HFFc6 (cell line): ENCODE measurements at places on chromosomes 16 and 17. TPM values are rescaled to one million over a fixed set of nuclear protein-coding genes. Genes with fewer than 3 reads are reported as not detected.

DNA sequence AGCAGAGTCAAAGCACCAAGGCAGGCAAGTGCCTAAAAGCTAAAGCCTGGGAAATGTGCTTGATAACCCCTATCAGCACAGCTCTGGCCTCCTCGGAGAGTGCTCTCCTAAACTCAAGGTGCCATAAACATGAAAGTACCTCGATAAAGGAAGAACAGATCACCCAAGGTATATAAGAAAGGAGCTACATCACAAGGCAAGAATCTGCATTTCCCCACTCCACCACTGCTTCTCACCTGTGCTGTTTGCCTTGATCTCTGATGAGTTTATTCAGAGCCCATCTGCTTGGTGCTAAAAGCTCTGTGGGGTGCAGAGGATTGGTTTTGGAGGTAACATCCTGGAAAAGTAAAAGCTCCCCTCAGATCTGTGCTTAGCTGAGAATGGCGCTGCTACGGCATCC lies 449.5 kb upstream of the CDH5 start:
- no peak overlapping the region for H3K4me3 ChIP-seq
- H3K27ac ChIP-seq: no peak overlapping the region
- H3K4me1 ChIP-seq: no peaks in the 10 kb centered on the region
- DNase-seq: no peak

DNA sequence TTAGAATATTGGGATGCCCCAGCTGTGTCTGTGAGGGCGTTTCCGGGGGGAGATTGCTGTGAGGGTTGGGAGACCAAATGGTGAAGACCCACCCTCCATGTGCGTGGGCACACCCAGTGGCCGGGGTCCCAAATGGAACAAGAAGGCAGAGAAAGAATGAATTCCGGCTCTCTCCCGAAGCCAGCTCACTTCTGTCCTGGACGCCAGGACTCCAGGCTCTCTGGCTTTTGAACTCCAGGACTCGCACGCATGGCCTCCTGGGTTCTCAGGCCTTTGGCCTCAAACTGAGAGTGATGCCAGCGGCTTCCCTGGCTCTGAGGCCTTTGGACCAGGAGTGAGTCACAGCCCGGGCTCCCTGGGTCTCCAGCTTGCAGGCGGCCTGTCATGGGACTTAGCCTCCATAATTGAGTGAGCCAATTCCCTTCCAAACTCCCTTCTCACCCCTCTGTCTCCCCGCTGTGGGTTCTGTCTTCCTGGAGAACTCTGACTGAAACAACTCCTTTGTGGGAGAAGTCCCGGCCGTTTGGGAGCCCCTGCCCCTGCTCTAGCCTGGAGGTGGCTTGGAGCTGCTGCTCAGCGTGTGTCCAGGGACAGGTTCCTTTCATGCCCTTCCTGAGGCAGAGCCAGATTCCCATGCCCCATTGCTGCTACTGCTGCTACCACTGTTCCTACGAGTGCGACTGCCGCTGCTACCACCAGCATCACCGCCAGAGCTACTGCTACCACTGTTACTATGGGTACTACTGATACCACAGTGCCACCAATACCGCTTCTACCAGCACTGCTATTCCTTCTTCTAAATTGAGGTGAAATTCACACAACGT lies 49.8 kb upstream of the CBX4 start:
- no peaks in the 10 kb centered on the region for H3K36me3 ChIP-seq
- H3K4me1 ChIP-seq: peaks cover 5% of the 10 kb centered on the region; the same call in 1 of the 2 replicates
- H3K27me3 ChIP-seq: peaks cover 44% of the 10 kb centered on the region
- H3K27ac ChIP-seq: no peak overlapping the region
- no peak overlapping the region for H3K4me3 ChIP-seq
- DNase-seq: no peak

GRCh38 chr17:47288531-47289116 lies 35.0 kb downstream of the ITGB3 start:
- no peak overlapping the region for H3K4me3 ChIP-seq
- H3K27ac ChIP-seq: no peak overlapping the region
- DNase-seq: no peak
- H3K27me3 ChIP-seq: peaks cover 2% of the 10 kb centered on the region; the same call in 1 of the 2 replicates

GRCh38 chr16:67389911-67390815 lies 3.1 kb downstream of the TPPP3 start:
- no peak overlapping the region for H3K4me3 ChIP-seq
- no peak for DNase-seq
- no peak overlapping the region for H3K27ac ChIP-seq
- H3K4me1 ChIP-seq: no peaks in the 10 kb centered on the region
- H3K27me3 ChIP-seq: peaks cover 31% of the 10 kb centered on the region

DNA sequence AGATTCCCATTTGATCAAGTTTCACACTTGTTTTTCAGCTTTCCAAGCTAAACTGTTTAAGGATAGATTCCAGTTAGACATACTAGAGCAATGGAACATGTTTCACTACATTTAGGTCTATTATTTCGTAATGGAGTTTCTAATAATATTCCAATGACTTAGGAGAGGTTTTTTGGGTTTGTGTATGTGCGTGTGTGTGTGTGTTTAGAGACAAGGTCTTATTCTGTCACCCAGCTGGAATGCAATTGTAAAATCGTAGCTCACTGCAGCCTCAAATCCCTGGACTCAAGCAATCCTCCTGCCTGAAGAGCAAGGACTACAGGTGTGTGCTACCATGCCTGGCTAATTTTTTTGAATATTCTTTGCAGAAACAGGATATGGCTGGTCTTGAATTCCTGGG lies 426.3 kb downstream of the ZFHX3 start:
- no peak overlapping the region for H3K27ac ChIP-seq
- DNase-seq: no peak
- peaks cover 8% of the 10 kb centered on the region; the same call in 1 of the 2 replicates for H3K4me1 ChIP-seq
- H3K36me3 ChIP-seq: no peaks in the 10 kb centered on the region
- no peaks in the 10 kb centered on the region; the same call in none of the 2 replicates for H3K27me3 ChIP-seq
- H3K4me3 ChIP-seq: no peak overlapping the region

ARHGAP44 gene
- total RNA-seq: 0.58 to 0.71 TPM (median 0.70 TPM) in 3 replicates

RHBDL1 gene
- total RNA-seq: 1.8 and 2.3 TPM in 2 replicates

ZNF469 gene
- 10.5 to 17.2 TPM (median 13.3 TPM) in 3 replicates for total RNA-seq

- no peak for DNase-seq
- H3K4me1 ChIP-seq: peaks cover 28% of the 10 kb centered on the region
- peak overlapping the region; percentile 89 for H3K4me3 ChIP-seq
- peaks cover 3% of the 10 kb centered on the region for H3K27me3 ChIP-seq
- H3K36me3 ChIP-seq: peaks cover 6% of the 10 kb centered on the region; the same call in 1 of the 2 replicates
- H3K27ac ChIP-seq: peak overlapping the region; percentile 48; the same call in 1 of the 2 replicates
Observed at GRCh38 chr16:1351215-1351581, 480 bp downstream of the TSR3 start.

GRCh38 chr16:88957887-88958577 lies 19.0 kb downstream of the CBFA2T3 start:
- H3K27me3 ChIP-seq: peaks cover 44% of the 10 kb centered on the region
- no peak overlapping the region for H3K27ac ChIP-seq
- no peaks in the 10 kb centered on the region for H3K4me1 ChIP-seq
- no peak for DNase-seq

GRCh38 chr17:61806936-61807335 lies 56.4 kb downstream of the BRIP1 start:
- H3K4me3 ChIP-seq: no peak overlapping the region; the same call in 1 of the 2 replicates
- no peak for DNase-seq

- peaks cover 25% of the 10 kb centered on the region for H3K4me1 ChIP-seq
- peak overlapping the region; percentile 74 for H3K27ac ChIP-seq
- peak overlapping the region; percentile 90 for H3K4me3 ChIP-seq
Observed at GRCh38 chr17:45018848-45019711, 32.4 kb downstream of the DCAKD start.

RPH3AL gene
- 1.4 to 2.9 TPM (median 2.0 TPM) in 3 replicates for total RNA-seq
